ENCODE measurements at places on chromosomes 16 and 17.

DNA sequence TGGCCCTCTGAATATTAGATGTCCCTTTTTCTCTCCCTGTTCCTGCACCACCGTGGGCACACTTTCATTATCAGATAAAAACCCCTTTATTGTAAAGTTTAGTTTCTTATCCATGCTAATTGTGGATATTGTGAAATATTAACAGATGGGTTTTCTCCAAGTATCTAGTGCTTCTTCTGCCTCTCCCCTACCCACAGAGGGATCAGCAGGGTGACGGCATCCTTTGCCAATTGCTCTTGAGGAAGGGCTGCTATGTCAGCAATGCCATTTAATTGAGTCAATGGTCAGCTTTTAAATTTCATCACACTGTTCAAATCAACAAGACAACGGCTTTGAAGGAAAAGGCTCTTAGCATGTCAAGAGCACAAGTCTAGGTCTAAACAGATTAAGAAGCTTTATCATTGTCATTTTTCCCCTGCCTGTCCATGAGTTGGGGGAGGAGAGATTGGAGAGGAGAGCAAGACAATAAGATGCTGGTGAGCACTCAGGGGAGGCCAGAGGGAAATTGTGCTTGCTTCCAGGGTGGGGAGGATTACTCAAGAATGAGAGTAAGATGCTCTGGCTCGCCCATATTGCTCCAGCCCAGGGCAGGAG, 443.0 kb upstream of the CCL2 start:
- DNase-seq, result no peak

GRCh38 chr16:89268987-89269735, 51.7 kb downstream of the ZNF778 start:
- DNase-seq, result no peak

GRCh38 chr17:71127416-71127815, 958.1 kb downstream of the KCNJ2 start:
- no peak for DNase-seq

DNA sequence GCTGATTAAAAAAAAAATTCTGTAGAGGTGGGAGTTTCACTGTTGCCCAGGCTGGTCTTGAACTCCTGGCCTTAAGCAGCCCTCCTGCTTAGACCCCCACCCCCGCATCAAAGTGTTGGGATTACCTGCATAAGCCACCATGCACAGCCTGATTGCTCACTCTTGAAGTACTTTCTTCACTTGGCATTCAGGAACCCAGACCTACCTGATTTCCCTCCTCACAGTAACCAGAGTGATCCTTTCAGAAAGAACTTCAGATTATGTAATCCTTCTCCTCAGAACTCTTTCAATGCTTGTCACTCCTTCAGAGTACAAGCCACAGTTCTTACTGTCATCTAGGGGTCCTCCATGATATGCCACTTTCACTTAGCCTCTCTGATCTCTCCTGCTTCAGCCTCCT, 1.4 kb downstream of the EFCAB13 start:
- no peak for DNase-seq

GRCh38 chr17:72399608-72400487, 279.0 kb downstream of the SOX9 start:
- no peak for DNase-seq

- DNase-seq, result peak; percentile 42
Observed at GRCh38 chr17:18158022-18158600, 25.5 kb upstream of the ALKBH5 start.

DNA sequence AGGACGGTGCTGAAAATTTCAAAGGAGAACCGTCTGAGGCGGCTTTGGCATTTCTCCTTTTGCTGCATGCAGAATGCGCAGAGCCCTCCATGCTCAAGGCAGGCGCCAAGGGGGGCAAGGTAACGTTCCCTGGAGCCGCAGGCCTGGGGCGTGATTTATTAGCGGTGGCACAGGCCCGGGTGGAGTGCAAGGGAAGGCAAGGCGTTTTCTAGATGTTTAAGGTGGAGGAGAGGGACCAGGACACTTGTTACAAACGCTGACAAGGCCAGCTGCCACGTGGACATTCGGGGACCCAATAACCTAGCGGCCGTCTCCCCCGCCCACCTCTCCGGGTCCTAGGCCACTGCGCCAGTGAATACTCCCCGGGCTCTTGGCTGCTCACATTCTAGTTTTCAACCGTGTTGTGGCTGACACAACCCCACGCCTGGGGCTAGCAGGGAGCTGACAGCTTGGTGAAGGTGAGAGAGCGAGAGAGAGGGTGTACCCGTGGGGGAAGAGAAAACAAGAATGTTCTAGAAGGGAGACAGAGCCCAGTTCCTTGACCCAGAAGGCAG, 250.1 kb downstream of the C16orf95 start:
- DNase-seq, result no peak

- DNase-seq, result no peak
Observed at GRCh38 chr16:53773150-53773846, 69.3 kb downstream of the FTO start.

DNA sequence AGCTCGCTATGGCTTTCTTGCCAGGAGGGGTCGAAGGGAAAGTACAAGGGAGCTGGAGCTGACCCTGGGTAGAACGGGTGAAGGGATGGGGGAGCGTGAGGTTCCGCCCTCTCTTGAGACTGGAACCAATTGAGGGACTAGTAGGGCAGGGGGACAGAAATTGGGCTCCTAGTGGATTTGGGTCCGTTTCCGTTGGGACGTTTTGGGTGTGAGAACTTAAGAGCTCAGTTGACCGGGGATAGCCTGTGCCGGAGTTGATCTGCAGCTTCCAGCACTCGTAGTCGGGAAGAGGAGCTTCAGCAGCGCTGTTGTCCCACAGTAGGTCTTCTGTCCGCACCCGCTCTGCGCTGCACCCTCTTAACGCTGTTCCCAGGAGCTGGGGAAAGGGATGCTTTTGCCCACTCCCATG, 481 bp downstream of the CNTROB start:
- no peak for DNase-seq

GRCh38 chr17:32174889-32175288, 32.6 kb downstream of the RHOT1 start:
- no peak for DNase-seq

- no peak for DNase-seq
Observed at GRCh38 chr16:89060207-89060794, 33.4 kb upstream of the ACSF3 start.

DNA sequence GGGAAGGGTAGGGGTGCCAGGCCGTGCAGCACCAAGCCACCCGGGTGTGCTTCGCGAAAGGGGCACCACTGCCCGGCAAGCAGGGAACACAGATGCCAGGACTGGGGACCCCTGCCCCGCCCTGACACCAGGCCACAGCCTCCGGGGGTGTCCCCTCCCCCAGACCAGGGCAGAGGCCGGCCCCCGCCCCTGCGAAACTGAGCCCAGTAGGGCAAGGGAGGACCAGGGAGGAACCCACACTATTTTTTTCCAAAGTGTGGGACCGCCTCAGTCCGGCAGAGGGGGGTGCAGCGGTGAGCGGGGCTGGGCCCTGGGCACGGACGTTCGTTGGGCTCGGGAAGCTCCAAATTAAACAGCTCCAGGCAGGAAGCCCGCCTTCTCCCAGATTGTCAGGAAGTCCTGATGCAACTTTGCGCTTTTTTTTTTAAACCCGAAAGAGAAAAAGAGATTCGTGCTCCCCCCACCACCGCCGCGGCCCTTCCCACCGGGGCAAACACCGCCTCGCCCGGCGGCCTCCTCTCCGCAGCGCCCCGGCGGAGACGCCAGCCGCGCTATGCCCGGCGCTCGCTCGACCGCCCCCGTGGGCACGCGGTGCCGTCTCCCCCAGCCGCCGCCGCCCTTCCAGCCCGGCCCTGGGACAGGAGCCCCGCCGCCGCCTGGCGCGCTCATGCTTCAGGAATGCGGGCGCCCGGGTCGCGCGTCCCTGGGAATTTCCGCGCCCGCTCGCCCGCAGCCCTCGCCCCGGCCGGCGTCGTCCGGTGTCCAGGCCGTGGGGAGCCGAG, 755 bp downstream of the PIEZO1 start:
- DNase-seq, result peak; percentile 60

GRCh38 chr17:18327556-18327955, 12.5 kb downstream of the SMCR8 start:
- DNase-seq, result no peak

GRCh38 chr16:72876221-72876620, 171.7 kb downstream of the ZFHX3 start:
- no peak for DNase-seq

- DNase-seq, result no peak
Observed at GRCh38 chr16:35686595-35686994, 2227.2 kb downstream of the TP53TG3F start.

- no peak for DNase-seq
Observed at GRCh38 chr16:49419006-49419405, 45.4 kb downstream of the C16orf78 start.

- no peak for DNase-seq
Observed at GRCh38 chr17:64020056-64020766, at the start of gene ICAM2. ICAM2 (minus strand) TSS chr17:64020633; CDS start chr17:64006691, 13,942 bp downstream.

DNA sequence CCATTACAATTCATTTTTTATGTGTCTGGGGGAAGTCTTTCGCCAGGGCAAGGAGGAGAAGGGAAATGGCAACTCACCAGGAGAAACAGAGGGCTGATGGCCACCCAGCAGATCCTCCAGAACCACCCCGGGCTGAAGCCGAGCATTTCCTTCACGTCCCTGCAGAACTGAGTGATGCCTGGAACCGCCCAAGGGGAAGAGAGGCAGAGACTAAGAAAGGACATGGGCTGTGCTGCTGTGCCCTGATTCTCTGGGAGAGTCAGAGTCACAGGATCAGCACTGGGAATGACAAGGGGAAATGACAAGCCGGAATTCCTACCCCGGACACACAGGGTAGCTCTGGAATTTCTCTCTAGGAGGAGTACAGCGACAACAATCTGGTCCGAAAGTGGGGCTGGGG, 27.8 kb downstream of the SLC6A4 start:
- DNase-seq, result no peak

DNA sequence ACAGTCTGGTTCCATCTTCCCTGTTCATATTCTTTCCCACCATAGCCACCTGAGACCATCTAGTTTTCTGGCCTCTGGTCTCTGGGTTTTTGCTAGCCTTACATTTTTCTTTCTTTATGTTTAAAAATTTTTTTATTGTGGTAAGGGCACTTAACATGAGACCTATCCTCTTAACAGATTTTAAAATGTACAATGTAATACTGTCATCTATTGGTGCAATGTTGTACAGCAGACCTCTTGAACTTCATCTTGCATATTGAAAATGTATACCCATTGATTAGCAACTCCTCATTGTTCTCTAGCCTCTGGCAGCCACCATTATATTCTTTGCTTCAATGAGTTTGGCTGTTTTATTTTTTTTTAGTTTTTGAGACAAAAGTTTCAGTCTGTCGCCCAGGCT, 39.2 kb downstream of the ITGAM start:
- no peak for DNase-seq

DNA sequence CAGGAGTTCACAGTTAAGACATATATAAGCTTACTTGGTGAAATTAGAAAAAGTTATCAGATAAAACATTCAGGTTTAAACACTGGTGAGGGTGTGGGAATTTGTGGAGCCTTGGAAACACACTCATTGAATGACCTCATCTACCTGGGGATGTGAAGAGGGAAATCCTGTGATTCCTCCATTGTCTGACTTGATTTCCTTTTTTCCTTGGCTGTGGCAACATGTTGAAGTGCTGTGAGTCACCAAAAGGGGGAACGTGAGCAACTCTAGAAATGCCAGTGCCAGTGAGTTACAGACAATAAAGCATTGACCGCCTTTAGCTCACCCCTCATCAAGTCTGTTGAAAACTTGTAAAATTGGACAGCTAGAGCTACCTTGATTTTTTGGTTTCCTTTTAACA, 1.8 kb downstream of the HMOX2 start:
- no peak for DNase-seq

GRCh38 chr17:4591529-4591928, 7.2 kb downstream of the SMTNL2 start:
- DNase-seq, result no peak

DNA sequence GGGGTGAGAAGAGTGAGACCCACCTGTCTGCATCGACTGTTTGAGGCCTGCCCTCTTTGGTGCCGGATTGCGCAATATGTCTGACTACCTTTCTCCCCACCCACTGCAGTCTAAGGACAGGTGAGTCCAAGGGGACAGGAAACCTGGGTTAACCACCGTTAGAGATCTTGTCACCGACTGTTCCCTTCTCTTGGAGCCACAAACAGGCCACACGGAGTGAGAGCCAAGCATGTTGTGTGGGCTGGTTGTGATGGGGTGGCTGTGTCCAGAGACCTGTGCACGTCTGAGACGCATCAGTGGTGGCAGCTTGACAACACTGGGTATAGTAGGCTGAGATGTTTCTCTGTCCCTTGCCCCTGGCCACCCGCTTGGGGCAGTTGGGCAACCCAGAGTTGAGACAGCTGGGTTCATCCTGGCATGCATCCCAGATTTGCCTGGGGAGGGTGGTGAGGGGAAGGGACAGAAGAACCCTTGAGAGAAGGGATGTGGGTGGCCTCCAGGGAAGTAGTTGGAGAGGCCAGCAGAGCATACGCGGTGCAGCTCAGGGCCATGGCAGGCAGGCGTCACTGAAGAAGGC, 21.4 kb downstream of the MPRIP start:
- peak; percentile 13 for DNase-seq

DNA sequence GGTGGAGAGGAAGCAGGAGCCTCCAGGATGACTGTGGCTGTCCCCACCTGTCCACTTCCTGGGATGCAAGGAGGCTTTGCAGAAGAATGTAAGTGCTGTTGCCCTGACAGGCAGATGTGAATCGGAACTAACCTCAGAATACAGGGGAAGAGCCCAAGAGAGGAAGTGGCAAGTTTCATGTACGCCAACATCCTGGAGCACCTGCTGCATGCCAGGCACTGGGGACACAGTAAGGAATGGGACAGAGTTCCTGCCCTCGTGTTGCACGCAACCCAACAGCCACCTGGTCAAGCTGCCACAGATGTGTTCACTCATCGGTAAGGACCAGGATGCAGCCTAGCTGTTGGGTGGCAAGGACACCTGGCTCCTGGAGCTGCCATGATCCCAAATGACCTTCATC, 98.6 kb upstream of the RPL38 start:
- DNase-seq, result no peak

GRCh38 chr16:21986692-21987246, 14.1 kb downstream of the PDZD9 start:
- no peak for DNase-seq

- no peak for DNase-seq
Observed at GRCh38 chr16:84082835-84083569, 33.7 kb downstream of the MBTPS1 start.

GRCh38 chr16:46693598-46693997, 4.1 kb downstream of the ORC6 start:
- no peak for DNase-seq

DNA sequence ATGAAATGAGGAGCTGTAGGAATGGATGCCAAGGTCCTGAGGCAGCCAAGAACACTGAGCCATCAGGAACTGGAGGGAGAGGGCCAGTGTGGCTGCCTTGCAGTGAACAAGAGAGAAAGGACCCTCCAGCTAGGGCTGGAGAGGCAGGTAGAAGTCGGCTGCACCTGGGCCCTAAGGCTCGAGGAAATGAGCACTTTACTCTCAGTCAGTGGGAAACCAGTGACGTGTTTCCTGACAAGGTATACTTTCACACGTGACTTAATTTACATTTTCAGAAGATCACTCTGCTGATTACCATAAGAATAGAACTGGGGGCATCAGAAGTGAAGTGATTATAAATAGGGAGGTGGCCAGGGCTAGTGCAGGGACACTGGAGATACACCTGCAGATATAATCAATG, 115.2 kb downstream of the C17orf67 start:
- no peak for DNase-seq
